ENCODE measurements at places on chromosomes 11 and 22. TPM values are rescaled to one million over a fixed set of nuclear protein-coding genes. Genes with fewer than 3 reads are reported as not detected.

GRCh38 chr11:92558323-92558722 is 333.7 kb downstream of the FAT3 start:
- DNase-seq, result no peak

DNA sequence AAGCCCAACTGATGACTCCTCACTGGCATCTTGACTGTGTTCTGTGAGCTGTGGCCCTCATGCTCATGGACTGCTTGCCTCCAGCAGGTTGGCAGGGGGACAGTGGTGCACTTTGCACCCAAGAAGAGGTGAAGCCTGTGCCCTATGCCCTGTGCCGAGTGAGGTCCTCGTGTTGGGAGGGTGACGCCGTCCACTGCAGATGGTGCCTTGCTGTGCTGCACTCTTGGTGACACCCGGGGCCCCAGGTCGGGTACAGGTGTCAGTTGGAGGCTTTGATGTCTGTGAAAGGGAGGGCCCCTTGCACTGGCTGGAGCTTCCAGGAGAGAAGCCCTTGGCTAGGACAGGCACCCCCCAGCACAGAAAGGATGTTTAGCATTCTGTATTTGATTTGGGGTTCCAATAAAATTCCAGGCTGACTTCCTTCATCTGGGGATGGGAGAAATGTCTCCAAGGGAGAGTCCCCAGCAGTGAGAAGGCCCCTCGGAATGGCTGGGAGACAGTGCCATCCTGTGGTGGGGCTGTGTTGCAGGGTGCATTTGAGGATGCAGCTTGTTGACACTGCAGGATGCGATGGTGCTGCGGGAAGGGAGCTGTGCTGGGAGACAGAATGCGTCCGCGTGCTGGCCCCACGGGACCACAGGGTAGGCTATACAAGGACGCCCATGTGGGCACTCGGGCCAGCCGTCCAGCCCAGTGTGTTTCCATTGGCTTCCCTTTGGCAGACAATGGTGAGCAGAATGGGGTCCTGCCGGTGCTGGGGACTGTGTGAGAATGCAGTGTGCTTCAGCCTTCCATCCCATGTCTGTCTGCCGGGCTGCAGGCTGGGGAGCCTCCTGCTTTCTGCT is 2.5 kb upstream of the ZDHHC8 start:
- DNase-seq, result peak; percentile 41

The KLHL22 gene
- 42.5 TPM for total RNA-seq

DNA sequence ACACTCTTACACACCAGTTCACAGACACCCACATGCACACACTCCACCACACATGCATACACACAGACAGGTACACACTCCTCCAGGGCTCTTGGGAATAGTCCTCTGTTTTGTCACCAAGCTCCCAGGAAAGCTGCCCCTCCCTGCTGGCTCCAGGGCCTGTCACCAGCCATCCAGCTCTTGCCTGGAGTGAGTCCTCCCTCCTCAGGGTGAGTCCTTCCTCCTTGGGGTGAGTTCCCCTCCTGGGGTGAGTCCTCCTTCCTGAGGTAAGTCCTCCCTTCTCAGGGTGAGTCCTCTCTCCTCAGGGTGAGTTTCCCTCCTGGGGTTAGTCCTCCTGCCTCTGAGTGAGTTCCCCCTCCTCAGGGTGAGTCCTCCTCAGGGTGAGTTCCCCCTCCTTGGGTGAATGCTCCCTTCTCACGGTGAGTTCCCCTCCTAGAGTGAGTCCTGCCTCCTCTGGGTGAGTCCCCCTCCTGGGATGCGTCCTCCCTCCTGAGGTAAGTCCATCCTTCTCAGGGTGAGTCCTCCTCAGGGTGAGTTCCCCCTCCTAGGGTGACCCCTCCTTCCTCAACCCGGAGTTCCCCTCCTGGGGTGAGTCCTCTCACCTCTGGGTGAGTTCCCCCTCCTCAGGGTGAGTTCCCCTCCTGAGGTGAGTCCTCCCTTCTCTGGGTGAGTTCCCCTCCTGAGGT is 100.6 kb upstream of the FGF3 start:
- no peak for DNase-seq

The APOBEC3A gene
- total RNA-seq, result not detected

- DNase-seq, result no peak
These were observed 6.3 kb downstream of the DEPDC7 start for GRCh38 chr11:33021937-33022336.

The ISX gene
- not detected for total RNA-seq

The IPO7 gene
- 199 TPM for total RNA-seq

- DNase-seq, result peak; percentile 36
These were observed 915 bp downstream of the FEZ1 start for GRCh38 chr11:125494974-125495725.

The LMNTD2 gene
- 1.8 TPM for total RNA-seq

GRCh38 chr22:35457729-35458546 is 58.0 kb downstream of the MCM5 start:
- DNase-seq, result no peak

DNA sequence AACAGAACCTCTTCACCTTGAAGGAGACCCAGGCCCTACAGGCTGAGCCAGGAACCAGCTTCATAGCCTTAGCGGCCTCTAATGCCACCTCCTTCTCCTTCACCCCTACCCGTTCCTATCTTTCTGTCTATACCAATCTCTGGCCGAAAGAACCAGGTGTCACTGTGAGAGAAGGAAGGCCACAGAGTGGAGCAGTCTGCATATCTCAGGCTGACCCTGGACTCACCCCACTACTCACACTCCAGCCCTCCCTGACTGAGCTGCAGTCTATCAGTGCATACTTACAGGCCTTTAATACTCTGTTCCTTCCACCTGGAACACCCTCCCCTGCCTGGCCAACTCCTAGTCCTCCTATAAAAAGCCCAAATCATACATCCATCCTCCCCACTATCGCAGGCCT is 32.7 kb downstream of the ARAP1 start:
- DNase-seq, result no peak

The UPK2 gene
- not detected for total RNA-seq

DNA sequence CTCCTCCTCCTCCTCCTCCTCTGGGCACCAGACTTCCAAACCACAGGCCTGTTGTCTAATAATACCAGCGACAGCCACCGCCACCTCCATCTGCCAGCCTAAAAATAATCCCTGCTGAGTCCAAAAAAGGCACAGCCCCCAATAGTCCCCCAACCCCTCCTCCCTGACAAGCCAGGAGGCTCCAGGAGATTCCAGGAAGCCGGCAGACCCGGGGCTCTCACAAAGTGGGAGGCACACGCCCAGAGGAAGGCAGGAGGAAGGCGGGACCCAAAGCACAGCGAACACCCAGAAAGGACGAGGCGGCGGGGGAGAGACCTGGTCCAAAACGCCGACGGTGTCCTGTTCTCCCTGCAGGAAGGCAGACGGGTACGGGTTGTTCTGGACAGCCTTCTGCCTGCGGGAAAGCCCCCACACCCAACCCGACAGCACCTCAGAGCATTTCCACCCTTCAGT is 5.9 kb downstream of the IGSF9B start:
- no peak for DNase-seq

The MIAT gene
- total RNA-seq, result 45.6 TPM

All from neural crest cell (in vitro differentiated cells).